ENCODE measurements at places on chromosomes 1 and 21. TPM values are rescaled to one million over a fixed set of nuclear protein-coding genes. Genes with fewer than 3 reads are reported as not detected.

The TMIGD3 gene
- total RNA-seq: 15.9 TPM

The C1orf56 gene
- total RNA-seq: 23.8 TPM

The ACTL8 gene
- total RNA-seq: not detected

The B4GALT2 gene
- 37.7 TPM for total RNA-seq

The TTC39A gene
- total RNA-seq: 42.4 TPM

The GPR25 gene
- total RNA-seq: not detected

The PLEKHG5 gene
- 27.2 TPM for total RNA-seq

The PROK1 gene
- 4.4 TPM for total RNA-seq

The NOTCH2 gene
- total RNA-seq: 138 TPM

The TCHHL1 gene
- not detected for total RNA-seq

The LIN28A gene
- total RNA-seq: not detected

The CAP1 gene
- 206 TPM for total RNA-seq

The TSSK3 gene
- total RNA-seq: 2.5 TPM

The MIXL1 gene
- not detected for total RNA-seq

The USP21 gene
- total RNA-seq: 18.0 TPM

The CD34 gene
- 48.6 TPM for total RNA-seq

The ZNF670 gene
- 2.5 TPM for total RNA-seq

The LCE1A gene
- not detected for total RNA-seq

The PPM1J gene
- total RNA-seq: 0.83 TPM

The AVPR1B gene
- total RNA-seq: not detected

The NCAM2 gene
- 45.0 TPM for total RNA-seq

The TRIM17 gene
- total RNA-seq: 3.8 TPM

The UBE2U gene
- total RNA-seq: not detected

The AHCYL1 gene
- total RNA-seq: 139 TPM

The PPIAL4G gene
- total RNA-seq: not detected

The BCAS2 gene
- 27.9 TPM for total RNA-seq

The TMOD4 gene
- total RNA-seq: 0.60 TPM

The TMEM79 gene
- 4.7 TPM for total RNA-seq

The CFHR2 gene
- total RNA-seq: not detected

The HTR6 gene
- total RNA-seq: not detected

The PCAT6 gene
- total RNA-seq: 0.33 TPM

The LCE3D gene
- not detected for total RNA-seq

The ZNF593 gene
- 28.3 TPM for total RNA-seq

The SPRR2E gene
- total RNA-seq: not detected

All from adrenal gland (tissue), 19 donors.